Left renal cortex interstitium (tissue), 4 donors: ENCODE measurements at places on chromosomes 5 and 9. TPM values are rescaled to one million over a fixed set of nuclear protein-coding genes. Genes with fewer than 3 reads are reported as not detected.

DNA sequence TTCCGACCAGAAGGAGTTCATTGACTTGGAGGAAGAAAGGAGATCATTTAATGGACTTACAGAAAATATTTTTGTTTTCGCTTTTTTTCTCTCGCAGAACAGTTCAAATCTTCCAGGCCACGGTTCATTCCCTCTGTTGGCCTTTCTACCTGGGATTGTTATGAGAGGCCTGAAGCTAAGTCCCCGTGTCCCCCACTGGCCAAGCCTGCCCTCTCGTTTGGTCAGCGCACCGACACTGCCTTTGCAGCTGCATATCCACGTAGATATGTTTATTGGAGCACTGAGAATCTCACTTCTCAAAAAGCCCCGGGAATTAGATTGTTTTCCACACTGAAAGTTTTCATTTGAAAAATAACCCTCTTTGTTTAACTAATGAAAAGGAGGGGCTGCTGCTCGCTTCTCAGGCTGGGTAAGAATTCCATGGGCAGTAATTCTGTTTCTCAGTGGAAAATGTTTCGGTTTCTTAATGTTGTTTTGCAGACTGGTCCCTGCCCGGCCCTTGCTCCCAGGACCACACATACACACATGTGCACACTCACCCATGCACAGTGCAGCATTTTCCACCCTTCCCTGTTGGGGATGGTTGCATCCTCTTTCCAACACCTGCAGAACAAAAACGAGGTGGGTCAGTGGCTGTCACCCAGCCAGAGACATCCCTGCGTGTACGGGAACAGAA lies 655.7 kb downstream of the BNC2 start:
- no peak for DNase-seq

The CEMIP2 gene
- 32.5 TPM for polyA plus RNA-seq

The SLC34A3 gene
- 5.1 TPM for polyA plus RNA-seq

The HTR1A gene
- polyA plus RNA-seq, result not detected
